Trophoblast cell (in vitro differentiated cells and primary cell): ENCODE measurements at places on chromosomes 1 and 21.

- no peak for DNase-seq
Measured at GRCh38 chr1:160256396-160257046, 5.8 kb downstream of the DCAF8 start.

GRCh38 chr1:68016381-68016780, 34.0 kb downstream of the DIRAS3 start:
- no peak for DNase-seq

GRCh38 chr1:34863501-34863900, 4.0 kb upstream of the SMIM12 start:
- DNase-seq, result no peak

DNA sequence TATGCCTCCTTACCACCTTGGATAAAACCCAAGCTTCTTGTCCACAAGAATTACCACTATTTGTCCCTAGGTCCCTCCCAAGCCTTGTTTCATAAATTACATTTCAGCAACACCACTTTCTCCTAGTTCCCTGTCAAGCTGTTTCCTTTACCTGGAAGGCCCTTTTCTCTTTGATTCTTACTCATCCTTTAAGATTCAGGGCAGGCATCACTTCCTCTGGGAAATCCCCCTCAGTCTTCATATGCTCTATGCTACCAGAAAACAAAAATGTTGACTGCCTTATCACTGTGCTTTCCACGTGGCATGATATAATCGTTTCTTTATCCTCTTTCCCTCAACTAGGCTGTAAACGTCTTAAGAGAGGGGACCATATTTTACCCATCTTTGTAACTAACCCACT, 102.7 kb downstream of the LYST start:
- DNase-seq, result no peak

DNA sequence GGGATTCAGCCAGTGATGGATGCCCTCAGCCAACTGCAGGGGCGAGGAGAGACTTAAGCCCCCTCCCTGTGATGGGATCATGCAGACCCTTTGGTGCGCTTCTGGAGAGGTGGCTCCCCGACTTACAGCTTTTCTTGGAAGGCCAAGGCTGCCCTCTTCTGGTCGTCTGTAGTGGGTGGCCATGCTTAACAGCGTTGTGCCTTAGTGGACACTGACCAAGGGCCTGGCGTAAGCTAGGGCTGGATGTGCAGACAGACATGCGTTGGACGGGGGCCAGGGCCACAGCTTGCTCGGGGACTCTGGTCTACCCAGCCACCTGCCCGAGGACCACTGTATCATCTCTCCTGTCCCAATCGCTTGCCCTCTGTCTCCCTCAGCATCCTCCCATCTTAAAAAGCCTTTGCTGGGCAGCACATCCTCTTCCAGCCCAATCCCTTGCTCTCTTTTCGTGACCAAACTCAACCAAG, 5.5 kb downstream of the AZIN2 start:
- DNase-seq, result peak; percentile 68

DNA sequence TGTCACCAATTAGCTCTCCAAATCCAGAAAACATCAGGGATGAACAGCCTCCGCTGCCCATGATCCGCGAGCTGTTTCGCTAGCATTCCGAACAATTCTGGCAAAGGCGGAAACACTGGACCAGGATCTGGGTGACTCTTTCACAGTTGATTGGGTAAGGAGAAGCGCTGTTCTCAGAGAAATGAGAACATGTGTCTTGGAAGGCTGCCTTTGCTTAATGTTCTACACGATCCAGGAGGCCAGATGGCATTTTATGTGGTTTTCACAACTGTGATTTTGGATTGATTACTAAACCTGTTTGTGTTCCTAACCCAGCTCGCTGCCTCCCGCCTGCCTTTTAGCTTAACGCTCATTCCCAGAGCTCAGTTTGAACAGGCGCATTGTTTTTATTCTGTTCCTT, 144.0 kb downstream of the KIF26B start:
- no peak for DNase-seq

GRCh38 chr1:173406783-173407230, 70.3 kb upstream of the PRDX6 start:
- DNase-seq, result no peak

- DNase-seq, result no peak
Measured at GRCh38 chr1:232577772-232578171, 52.2 kb downstream of the SIPA1L2 start.

GRCh38 chr1:187921426-187921825, 1092.7 kb downstream of the PLA2G4A start:
- DNase-seq, result peak; percentile 67

DNA sequence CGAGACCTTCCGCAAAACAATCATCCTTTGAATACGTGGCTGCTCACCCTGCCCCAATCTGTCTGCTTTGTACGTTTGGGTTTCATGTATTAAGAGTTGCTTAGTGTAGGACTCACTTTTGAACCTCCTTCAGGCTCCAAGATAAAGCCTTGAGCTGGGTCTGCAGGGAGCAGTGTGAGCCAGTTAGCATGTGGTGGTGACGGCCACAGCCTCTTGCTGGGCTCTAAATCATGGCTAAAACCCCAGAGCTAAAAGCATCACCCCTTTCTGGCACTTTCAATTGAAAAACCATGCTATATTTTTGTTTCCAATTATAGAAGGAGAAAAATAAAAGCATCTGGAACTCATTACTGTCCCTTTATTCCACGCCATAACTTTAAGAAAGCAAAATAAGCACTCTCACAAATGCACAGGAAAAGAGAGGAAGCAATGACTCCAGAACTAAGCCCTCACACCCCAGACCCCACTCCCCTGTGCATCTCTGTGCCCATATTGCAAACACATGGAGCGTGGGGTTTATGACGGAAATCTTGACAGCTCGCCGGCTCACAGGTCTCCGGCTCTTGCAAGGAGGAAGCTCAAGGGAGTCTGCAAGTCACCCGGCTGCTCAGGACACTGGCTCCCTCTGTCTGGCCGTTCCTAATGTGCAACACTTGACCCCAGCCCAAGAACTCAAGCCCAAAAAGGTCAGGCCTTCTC, 135.5 kb downstream of the MIS18A start:
- no peak for DNase-seq

GRCh38 chr1:205067031-205067430, 17.2 kb downstream of the TMEM81 start:
- no peak for DNase-seq

GRCh38 chr1:85189120-85189519, 11.7 kb downstream of the SYDE2 start:
- DNase-seq, result no peak

GRCh38 chr1:204558467-204558866, 42.3 kb downstream of the MDM4 start:
- DNase-seq, result no peak

DNA sequence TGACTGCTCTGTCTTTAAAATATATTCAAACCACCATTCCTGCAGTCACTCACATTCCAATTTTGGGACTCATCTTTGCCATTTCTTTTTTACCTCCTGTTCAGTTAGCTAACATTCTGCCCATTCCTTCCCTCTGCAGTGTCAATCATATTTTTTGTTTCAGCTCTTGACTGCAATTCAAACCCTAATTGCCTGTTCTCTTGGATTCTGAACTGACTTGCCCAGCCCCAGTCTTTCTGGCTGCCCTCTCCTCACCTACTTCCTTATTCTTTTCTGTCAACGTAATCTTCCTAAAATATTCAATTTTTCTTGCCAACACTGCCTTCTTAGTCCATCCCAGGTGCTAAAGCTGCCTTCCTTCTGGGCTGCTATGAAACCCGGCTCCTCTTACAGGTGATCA, 6.1 kb downstream of the PRDM2 start:
- peak; percentile 54 for DNase-seq

- no peak for DNase-seq
Measured at GRCh38 chr1:230536641-230537155, 105.6 kb upstream of the COG2 start.

- no peak for DNase-seq
Measured at GRCh38 chr1:29499104-29499650, 262.9 kb downstream of the PTPRU start.

DNA sequence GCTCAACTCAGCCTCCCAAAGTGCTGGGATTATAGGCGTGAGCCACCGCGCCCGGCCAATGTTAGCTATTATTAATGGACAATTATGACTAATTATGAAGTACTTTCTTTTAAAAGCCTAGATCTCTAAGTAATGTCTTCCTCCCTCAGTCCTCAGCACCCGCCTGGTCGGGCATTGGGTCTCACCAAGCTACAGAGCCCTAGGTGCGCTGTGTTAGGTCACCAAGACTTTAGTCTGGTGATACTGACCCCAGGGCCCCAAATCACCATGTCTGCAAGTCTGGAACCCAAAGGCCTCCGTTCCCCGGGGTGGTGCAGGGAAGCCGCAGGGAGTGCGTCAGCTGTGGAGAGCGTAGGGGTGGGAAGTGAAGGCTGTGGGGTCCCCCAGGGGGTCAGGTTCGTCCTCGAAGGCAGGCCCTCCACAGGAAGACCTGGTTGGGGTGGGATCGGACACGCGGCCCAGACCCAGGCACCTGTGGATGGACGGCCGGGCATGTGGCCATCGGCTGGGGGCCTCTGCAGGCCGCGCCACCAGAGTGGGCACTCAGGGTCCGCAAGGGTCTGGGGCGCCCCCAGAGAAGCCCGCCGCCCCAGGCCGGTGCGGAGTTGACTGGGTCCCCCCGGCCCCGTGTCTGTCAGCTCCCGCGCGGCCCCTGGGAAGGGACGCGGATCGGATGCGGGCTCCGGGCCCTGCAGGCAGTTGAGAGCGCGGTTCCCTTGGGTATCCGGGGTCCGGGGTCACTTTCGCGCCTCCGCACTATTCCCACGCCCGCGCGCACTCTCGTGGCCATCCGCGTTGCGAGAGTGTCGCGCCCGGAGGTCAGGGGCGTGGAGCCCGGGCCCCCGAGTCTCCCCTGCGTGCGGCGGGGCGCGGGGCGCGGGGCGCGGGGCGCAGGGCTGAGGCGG, 710 bp upstream of the PDXK start:
- DNase-seq, result peak; percentile 68

GRCh38 chr1:149962039-149962647, 25.5 kb upstream of the MTMR11 start:
- DNase-seq, result peak; percentile 88

- DNase-seq, result no peak
Measured at GRCh38 chr1:45001011-45001481, 10.1 kb downstream of the HECTD3 start.

- no peak for DNase-seq
Measured at GRCh38 chr1:172427191-172427590, 6.7 kb downstream of the C1orf105 start.

GRCh38 chr1:29235955-29236711, at the start of gene PTPRU:
Gene PTPRU (plus strand): TSS chr1:29236522. CDS start chr1:29236645, 123 bp downstream.
- DNase-seq, result peak; percentile 72

DNA sequence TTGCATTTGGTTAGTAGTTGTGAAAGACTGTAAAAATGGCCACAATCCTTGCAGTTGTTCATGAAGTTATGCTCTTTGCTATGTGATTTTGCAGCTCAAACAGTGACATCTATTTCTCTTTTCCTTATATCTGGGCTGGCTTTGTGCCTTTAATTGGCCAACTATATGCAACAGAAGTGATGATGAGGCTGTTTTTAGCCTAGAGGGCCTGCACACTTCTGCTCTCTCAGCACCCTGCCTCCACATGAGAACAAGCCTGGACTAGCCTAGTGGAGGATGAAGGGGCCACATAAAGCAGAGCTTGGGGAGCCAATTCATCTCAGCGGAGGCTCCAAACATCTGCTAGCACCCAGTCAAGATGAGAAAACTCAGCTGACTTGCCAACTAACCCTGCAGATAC, 339.8 kb downstream of the OMA1 start:
- DNase-seq, result no peak

GRCh38 chr1:16117936-16118335, 37.9 kb downstream of the EPHA2 start:
- no peak for DNase-seq

GRCh38 chr1:192979542-192979941, 79.6 kb downstream of the UCHL5 start:
- DNase-seq, result no peak

DNA sequence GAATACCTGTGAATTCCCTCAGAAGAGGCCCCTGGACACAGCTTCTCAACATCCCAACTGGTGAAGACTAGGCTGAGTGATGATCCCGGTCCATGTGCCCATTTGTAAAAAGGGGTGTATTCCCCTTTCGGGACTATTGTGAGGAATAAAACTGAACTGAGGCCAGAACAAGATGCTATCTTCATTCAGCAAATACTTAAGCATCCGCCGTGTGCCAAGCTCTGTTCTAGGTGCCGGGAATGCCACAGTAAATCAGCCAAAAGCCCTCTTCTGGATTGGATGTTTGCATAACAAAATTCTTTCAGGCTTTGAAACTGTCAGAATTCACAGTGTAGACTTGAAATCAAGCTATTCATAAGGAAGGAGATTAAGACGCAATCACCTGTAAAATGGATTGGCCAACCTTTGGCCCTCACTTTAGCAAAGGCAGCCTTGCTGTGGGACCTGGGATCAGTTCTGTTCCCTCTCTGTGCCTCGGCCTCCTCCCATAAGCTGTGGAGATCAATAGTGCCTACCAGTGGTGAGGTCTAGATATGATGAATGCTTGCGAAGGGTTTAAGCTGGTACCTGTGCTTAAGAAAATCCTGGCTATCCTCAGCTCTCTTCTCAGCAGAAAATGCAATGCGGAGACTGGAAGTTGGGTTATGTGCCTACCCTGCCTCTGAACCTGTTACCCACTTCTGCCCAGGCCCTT, 1.8 kb downstream of the ALPL start:
- no peak for DNase-seq

- no peak for DNase-seq
Measured at GRCh38 chr1:230076121-230076520, 9.1 kb downstream of the GALNT2 start.

DNA sequence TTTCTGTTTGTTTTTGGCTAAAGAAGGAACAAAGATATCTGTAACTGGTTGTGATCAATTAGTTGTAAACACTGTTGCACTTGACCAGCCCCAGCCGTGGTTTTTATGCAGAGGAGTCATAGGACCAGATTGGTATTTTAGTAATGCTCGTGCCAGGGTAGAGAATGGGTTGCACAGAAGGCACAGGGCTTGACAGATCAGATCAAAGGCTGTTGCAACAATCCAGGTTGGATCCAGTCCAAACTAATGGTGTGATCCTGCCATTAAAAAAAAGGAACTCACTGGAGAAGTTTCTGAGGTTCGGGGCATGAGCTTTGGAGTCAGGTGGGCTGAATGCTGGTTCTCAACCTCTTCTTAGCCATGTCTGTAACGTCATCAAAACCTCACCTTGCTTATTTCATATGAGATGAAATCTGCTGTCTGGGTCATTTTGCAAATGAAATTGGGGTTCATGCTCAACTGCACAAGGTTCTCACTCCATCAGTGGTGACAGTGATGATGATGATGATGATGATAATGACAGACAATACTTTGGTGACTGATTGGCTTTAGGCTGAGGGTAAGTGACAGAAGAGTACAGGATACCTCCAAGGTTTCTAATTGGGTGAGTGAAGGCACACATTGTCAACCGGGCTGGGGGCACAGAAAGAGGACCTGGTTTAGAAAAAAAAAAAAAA, 43.1 kb downstream of the ZNF281 start:
- no peak for DNase-seq

DNA sequence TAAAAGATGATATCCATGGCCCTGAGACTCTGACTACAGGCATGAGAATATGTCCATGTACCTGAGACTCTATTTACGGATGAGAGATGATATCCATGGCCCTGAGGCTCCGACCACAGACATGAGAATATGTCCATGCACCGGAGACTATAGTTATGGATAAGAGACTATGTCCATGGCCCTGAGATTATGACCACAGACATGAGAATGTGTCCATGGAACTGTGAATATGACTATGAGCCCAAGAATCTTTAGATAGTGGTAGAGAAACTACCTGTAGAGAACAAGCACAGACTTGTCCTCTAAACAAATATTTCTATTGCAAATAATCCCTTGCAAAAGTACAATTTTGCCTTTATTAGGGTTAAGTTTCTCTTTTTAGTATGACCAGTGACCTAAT, 263.2 kb downstream of the PCP4 start:
- DNase-seq, result peak; percentile 79

- no peak for DNase-seq
Measured at GRCh38 chr1:201294876-201295275, 11.6 kb downstream of the PKP1 start.
